ENCODE measurements at places on chromosomes 7 and 10.

- DNase-seq = no peak
Observed at GRCh38 chr7:27870595-27870994, 130.6 kb downstream of the TAX1BP1 start.

DNA sequence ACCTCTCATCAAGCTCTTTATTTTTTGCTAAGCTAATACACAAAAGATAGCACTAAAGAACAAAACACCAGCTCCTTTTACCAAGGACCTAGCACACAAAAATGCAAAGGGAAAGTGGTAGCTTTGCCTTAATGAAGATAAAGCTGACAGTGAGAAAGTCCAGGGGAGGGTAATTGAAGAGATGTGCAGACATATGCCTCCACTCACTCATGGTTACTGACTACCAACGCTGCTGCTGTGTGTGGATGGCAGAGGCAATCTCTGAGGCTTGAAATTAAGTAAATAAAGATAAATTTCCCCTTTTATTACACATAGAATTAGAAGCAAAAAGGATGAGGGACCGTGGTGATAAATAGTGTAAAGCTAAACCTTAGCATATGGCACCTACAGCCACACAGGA, 87.0 kb downstream of the HGF start:
- DNase-seq = no peak

- no peak for DNase-seq
Observed at GRCh38 chr10:52869864-52870263, 97.3 kb upstream of the MBL2 start.

GRCh38 chr10:13730306-13730652, 143.5 kb downstream of the PRPF18 start:
- no peak for DNase-seq
